ENCODE measurements at places on chromosomes 6 and 20. TPM values are rescaled to one million over a fixed set of nuclear protein-coding genes. Genes with fewer than 3 reads are reported as not detected.

Gene NRM
- polyA plus RNA-seq, result 44.5 TPM

GRCh38 chr20:3238616-3239025 lies 369 bp downstream of the SLC4A11 start:
- DNase-seq, result peak; percentile 42

- no peak for DNase-seq
Measured at GRCh38 chr6:138331444-138331843, 46.3 kb upstream of the SMIM28 start.

GRCh38 chr20:47998736-47999135 lies 213.5 kb upstream of the SULF2 start:
- DNase-seq, result no peak

DNA sequence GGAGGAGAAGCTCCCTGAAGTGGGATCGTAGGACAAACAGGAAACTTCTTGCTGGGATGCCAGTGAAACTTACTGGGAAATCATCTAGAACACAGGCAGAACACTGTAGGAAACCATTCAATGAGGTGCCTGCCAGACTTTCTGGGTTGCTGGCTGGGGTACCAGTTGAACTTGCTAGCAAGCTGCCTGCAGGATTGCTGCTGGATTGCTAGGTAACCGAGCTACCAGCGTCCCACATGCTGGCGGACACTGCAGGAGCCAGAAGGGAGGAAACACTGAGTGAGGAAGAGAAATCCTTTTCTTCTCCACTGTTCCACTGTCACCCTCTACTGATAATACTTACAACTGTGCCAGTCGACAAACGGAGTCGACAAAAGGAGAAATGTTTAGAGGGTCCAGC lies 91.3 kb upstream of the SLC35B3 start:
- DNase-seq, result no peak

- peak; percentile 33 for DNase-seq
Measured at GRCh38 chr20:51828762-51829161, 26.4 kb upstream of the SALL4 start.

DNA sequence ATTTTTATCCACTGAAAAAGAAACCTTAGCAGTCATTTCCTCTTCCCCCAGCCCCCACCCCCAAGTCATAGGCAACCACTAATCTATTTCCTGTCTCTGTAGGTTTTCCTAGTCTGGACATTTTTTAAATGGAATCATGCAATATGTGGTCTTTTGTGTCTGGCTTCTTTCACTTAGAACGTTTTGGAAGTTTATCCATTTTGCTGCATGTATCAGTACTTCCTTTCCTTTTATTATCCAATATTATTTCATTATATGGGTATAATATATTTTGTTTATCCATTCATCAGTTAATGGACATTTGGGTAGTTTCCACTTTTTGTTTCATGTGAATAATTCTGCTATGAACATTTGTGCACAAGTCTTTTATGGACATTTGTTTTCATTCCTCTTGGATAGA lies 99.3 kb upstream of the BMP5 start:
- DNase-seq, result no peak

- no peak for DNase-seq
Measured at GRCh38 chr6:99093456-99094190, 145.9 kb upstream of the FBXL4 start.

- DNase-seq, result no peak
Measured at GRCh38 chr6:154661768-154662167, 71.4 kb upstream of the SCAF8 start.

- DNase-seq, result no peak
Measured at GRCh38 chr6:88910922-88911778, 52.3 kb downstream of the RNGTT start.

GRCh38 chr6:31666337-31666965 lies 571 bp downstream of the CSNK2B start:
- no peak for DNase-seq

GRCh38 chr6:47352194-47352920 lies 42.7 kb upstream of the TNFRSF21 start:
- no peak for DNase-seq

- peak; percentile 19 for DNase-seq
Measured at GRCh38 chr20:63102721-63103375, 96.1 kb upstream of the BHLHE23 start.

- DNase-seq, result no peak
Measured at GRCh38 chr6:41605649-41606048, 32.6 kb upstream of the MDFI start.

GRCh38 chr6:85792254-85792653 lies 149.6 kb upstream of the SYNCRIP start:
- no peak for DNase-seq

GRCh38 chr6:107823047-107823557 lies 1.0 kb downstream of the SCML4 start:
- DNase-seq, result no peak

DNA sequence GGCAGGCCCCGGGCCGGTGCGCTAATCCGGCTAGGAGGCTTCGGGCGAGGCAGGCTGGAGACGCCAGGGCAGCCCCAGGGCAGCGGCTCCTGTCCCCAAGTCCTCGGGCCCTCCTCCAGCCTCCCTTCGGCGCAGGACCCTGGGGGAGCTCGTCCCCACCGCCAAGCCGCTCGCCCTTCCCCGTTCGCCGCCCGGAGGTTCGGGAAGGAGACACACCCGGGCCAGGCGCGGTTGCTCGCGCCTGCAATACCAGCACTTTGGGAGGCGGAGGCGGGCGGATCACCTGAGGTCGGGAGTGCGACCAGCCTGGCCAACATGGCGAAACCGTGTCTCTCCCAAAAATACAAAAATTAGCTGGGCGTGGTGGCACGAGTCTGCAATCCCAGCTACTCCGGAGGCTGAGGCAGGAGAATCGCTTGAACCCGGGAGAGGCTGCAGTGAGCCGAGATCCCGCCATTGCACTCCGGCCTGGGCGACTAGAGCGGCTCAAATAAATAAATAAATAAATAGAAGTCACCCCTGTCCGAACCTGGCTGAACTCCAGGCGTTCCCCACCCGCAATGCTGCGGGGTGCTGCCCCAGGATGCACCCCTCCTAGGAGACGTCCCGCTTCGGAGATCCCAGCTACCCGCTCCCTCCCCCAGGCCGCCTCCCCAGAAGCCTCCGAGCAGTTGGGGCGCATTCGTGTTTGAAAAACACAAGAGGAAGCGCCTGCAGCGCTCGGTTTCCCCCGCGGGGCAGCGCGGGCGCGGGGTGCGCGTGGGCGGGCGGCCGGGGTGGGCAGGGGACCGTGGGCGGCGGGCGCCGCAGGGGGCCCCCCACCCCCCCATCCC lies 27.5 kb downstream of the SERPINB9 start:
- peak; percentile 42 for DNase-seq

DNA sequence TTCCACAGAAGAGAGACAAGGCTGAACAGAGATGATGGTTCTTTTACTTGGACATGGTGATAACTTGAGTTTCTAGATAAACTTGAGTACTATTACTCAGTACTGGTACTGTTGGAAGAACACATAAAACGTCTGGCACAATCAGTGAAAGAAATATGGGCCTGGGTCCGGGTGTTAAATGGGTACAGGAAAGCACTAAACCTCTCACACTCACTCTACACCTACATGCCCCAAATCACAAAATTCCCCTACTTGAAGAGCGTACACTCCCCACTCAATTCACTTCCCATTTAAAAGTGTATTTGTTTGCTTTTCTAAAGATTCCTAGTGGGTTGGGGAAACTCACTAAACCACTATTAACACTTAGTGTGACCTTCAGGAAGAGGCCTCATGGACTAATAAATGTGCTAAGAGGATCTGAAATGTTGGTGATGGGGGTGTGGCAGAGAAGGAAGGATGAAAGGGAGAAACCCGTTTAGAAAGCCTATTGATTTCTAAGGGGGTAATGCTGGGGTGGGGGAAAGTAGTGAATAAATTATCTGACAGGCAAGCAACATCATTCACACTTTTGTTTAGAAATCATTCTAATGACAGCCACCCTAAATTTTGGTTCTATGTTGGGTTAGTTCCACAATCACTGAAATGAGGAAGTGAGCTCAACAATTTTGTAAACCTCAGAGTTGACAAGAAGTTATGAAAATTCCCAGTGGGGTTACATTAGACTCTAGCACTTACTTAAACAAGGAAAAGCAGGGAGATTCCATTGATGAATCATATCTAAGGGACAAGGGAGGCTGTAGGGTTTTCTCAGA lies 222.6 kb upstream of the MARCKS start:
- DNase-seq, result peak; percentile 57

Gene TRIM10
- 0.75 TPM for polyA plus RNA-seq

GRCh38 chr6:112951829-112952228 lies 604.7 kb downstream of the RFPL4B start:
- DNase-seq, result peak; percentile 25

- no peak for DNase-seq
Measured at GRCh38 chr20:40230486-40230885, 458.6 kb downstream of the MAFB start.

- DNase-seq, result no peak
Measured at GRCh38 chr20:61125546-61126180, 126.4 kb upstream of the CDH4 start.

Gene UNC93A
- polyA plus RNA-seq, result not detected

Gene THBS2
- 64.4 TPM for polyA plus RNA-seq

DNA sequence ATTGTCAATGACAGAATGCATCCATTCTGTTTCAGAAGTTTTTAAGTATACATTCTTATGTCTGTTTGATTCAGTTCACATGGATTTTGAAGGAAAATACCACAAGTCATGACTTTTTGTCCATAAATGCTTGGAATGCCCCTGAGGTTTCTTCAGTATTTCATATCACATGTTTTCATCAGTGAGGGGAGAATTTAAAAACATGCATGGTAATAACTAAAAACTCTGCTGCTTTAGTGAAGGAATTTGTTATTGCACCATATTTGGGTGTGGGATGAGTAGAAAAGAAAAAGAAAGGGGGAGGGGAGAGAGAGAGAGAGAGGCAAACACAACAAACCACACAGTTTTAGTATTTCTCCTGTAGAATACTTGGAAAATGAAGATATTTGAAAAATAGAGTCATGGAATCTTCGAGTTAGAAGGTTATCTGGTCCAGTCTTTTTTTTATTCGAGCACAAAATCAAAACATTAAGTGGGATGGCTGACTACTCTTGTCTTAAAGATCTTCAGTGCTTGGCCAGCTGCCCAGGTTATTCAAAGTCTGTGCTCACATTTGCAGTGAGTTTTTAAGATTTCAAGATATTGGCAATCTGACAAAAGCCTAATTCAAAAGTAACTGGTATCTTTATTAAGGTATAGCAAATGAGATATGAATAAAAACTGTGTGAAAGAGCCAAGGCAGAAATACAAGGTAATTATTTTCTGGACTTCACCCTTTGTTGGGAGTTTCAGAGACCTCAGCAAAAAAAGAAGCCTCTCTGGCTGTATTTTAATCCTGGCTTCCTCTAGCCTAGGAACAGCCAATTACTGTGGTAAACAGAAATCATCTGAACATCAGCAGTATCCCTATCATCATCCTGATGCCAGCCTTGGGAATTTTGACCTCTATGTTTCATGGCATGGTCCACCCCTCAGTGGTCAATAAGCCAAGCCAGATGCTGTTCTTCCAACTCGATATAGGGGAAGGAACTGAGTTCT lies 687.9 kb upstream of the CITED2 start:
- peak; percentile 90 for DNase-seq

DNA sequence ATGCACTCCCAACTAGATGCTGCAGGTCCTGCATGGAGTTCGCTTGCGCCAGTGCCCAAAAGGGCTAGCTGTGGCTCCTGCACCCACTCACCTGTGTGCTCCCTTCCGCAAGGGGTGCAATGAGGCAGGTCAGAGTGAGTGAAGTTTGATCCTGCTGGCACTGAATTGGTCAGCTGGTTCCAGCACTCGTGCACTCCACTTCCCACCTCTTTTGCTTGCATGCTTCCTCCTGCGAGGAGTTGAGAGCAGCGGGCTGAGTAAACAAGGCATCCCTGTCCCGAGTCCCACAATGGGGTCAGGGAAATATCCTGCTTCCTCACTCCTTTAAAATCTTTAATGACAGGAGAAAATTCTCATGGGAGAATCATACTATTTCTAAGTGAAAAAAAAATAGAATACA lies 86.2 kb downstream of the LCA5 start:
- no peak for DNase-seq

Gene ATP9A
- 55.9 TPM for polyA plus RNA-seq

GRCh38 chr6:142851601-142852000 lies 93.4 kb downstream of the HIVEP2 start:
- no peak for DNase-seq

Gene TRDN
- 174 TPM for polyA plus RNA-seq

Gene OPRL1
- 1.4 TPM for polyA plus RNA-seq

GRCh38 chr20:46117704-46118467 lies at the start of gene CD40:
Gene CD40 (plus strand): TSS chr20:46118314. CDS start chr20:46118344, 30 bp downstream.
- peak; percentile 82 for DNase-seq

GRCh38 chr20:52313341-52313963 lies 121.9 kb upstream of the ZFP64 start:
- peak; percentile 87 for DNase-seq

- peak; percentile 85 for DNase-seq
Measured at GRCh38 chr6:159169557-159170332, 545 bp downstream of the FNDC1 start.

DNA sequence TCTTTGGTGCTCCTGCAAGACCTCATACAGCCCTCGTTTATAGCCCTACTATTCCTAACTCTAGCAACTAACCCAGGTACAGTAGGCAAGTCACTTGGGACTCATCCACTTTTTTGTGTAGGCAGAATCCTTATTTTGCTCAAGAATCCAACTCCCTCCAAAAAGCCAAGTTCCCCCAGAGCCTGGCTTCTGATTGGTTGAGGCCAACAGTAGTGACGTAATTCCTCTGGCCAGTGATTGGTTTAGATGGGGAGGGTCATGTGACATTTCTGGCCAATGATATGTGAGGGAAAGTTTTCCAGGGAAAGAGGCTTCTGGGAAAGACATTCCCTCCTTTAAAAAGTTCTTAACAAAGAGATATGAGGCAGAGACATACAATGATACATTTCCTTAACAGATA lies 32.1 kb downstream of the KIAA1755 start:
- DNase-seq, result no peak

Gene ZBTB46
- 14.2 TPM for polyA plus RNA-seq

Gene MTHFD1L
- polyA plus RNA-seq, result 21.2 TPM

Gene HLA-DQA1
- 2.1 TPM for polyA plus RNA-seq

Gene PCK1
- polyA plus RNA-seq, result 0.39 TPM

Gene LSM14B
- polyA plus RNA-seq, result 76.1 TPM

GRCh38 chr20:55977690-55978459 lies 27.4 kb downstream of the CBLN4 start:
- peak; percentile 32 for DNase-seq

- no peak for DNase-seq
Measured at GRCh38 chr6:45115696-45116095, 212.4 kb upstream of the RUNX2 start.

Gene OR2J3
- not detected for polyA plus RNA-seq

- DNase-seq, result no peak
Measured at GRCh38 chr6:109055771-109056235, 38.8 kb downstream of the SESN1 start.

Gene PTGIS
- 28.7 TPM for polyA plus RNA-seq

DNA sequence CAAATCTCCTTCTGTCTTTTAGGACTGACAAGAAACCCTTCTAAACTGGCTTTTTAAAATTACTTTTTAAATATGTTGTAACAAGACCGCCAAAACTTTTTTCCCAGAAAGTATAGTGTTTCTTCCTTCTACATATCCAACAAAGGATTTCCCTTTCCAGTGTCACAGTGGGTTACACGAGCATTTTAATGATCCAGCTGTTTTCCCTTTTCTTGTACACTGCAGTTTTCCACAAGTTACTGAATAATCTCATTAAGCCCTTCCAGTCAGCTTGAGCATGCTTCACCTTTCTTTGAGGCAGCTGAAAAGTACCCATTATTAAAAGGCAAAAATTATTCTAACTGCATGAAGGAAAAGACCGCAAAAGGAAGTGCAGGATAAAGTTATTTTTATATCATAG lies 48.6 kb downstream of the CD24 start:
- DNase-seq, result peak; percentile 7

Gene FLRT3
- 7.5 TPM for polyA plus RNA-seq

Gene MUC22
- polyA plus RNA-seq, result not detected
